ENCODE measurements at places on chromosomes 7 and 10. TPM values are rescaled to one million over a fixed set of nuclear protein-coding genes. Genes with fewer than 3 reads are reported as not detected.

CREB3L2 gene
- total RNA-seq, result 96.7 TPM

CHPF2 gene
- total RNA-seq, result 85.3 TPM

FAM241B gene
- 2.4 TPM for total RNA-seq

SCIN gene
- 0.49 TPM for total RNA-seq

TMEM273 gene
- total RNA-seq, result 9.6 TPM

CD36 gene
- total RNA-seq, result 68.6 TPM

ZDHHC4 gene
- total RNA-seq, result 101 TPM

OR9A2 gene
- total RNA-seq, result not detected

ITPRID1 gene
- not detected for total RNA-seq

GHRHR gene
- not detected for total RNA-seq

LIPF gene
- total RNA-seq, result not detected

PGAM1 gene
- total RNA-seq, result 199 TPM

CYP3A4 gene
- not detected for total RNA-seq

SPDYE9 gene
- total RNA-seq, result not detected

NOLC1 gene
- total RNA-seq, result 34.1 TPM

EPDR1 gene
- 59.3 TPM for total RNA-seq

- H3K36me3 ChIP-seq, result no peaks in the 10 kb centered on the region
- DNase-seq, result no peak
- H3K4me1 ChIP-seq, result peaks cover 8% of the 10 kb centered on the region
- H3K4me3 ChIP-seq, result peak within 1 kb of the TSS; percentile 97
- no peaks in the 10 kb centered on the region for H3K27me3 ChIP-seq
- H3K27ac ChIP-seq, result peak within 1 kb of the TSS; percentile 70
Measured at GRCh38 chr10:133379152-133379800, at the start of gene PAOX. Gene PAOX, plus strand, starts transcription at chr10:133379262. Its CDS starts 55 bp downstream, at chr10:133379317.

GRCh38 chr10:84191106-84191505, 3.2 kb upstream of the CDHR1 start:
- DNase-seq, result no peak
- H3K36me3 ChIP-seq, result no peaks in the 10 kb centered on the region
- H3K4me3 ChIP-seq, result no peak overlapping the region
- H3K27ac ChIP-seq, result no peak overlapping the region
- H3K27me3 ChIP-seq, result no peaks in the 10 kb centered on the region

GRCh38 chr7:41817386-41817785, 114.5 kb upstream of the INHBA start:
- H3K4me1 ChIP-seq, result peaks cover 4% of the 10 kb centered on the region
- H3K27ac ChIP-seq, result no peak overlapping the region
- no peaks in the 10 kb centered on the region for H3K36me3 ChIP-seq
- H3K27me3 ChIP-seq, result no peaks in the 10 kb centered on the region
- no peak for DNase-seq

DNA sequence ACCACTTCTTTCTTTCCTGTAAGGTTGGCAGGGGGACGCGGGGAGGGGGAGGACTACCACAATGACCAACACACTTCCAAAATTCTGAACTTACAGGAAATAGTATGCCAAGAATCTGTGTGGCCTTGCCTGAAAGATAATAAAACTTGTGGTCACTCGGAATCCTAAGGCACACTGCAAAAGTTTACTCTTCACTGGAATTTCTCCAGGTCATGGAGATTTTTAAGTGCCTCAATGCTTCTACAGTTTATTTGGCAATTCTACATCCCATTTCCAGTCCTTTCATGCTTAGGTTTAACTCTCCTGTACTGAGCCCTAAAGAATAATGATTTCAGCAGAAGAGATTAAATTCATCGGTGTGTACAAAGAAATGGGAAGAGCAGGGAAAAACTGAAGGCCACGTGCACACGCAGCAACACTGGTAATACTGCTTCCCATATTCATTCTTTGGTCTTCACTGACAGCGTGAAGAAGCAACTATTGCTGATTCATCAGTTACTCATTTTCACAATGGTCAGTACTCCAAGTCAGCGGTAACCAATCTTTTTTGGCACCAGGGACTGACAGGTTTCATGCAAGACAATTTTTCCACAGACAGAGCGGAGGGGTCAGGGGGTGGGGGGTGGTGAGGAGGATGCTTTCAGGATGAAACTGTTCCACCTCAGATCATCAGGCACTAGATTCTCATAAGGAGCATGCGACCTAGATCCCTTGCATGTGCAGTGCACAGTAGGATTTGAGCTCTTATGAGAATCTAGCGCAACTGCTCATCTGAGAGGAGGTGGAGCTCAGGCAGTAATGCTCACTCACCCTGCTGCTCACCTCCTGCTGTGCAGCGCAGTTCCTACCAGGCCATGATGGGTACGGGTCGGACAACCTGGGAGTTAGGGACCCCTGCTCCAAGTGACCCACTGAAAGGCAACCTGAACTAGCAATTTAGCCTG, 9.8 kb downstream of the LARP4B start:
- no peaks in the 10 kb centered on the region for H3K4me1 ChIP-seq
- no peak overlapping the region for H3K4me3 ChIP-seq
- H3K27ac ChIP-seq, result no peak overlapping the region
- no peaks in the 10 kb centered on the region for H3K36me3 ChIP-seq

- H3K36me3 ChIP-seq, result no peaks in the 10 kb centered on the region
- peaks cover 8% of the 10 kb centered on the region for H3K4me1 ChIP-seq
- no peak overlapping the region for H3K4me3 ChIP-seq
- no peak for DNase-seq
- H3K27ac ChIP-seq, result peak overlapping the region; percentile 27
Measured at GRCh38 chr10:51915031-51915542, 215.7 kb upstream of the CSTF2T start.

DNA sequence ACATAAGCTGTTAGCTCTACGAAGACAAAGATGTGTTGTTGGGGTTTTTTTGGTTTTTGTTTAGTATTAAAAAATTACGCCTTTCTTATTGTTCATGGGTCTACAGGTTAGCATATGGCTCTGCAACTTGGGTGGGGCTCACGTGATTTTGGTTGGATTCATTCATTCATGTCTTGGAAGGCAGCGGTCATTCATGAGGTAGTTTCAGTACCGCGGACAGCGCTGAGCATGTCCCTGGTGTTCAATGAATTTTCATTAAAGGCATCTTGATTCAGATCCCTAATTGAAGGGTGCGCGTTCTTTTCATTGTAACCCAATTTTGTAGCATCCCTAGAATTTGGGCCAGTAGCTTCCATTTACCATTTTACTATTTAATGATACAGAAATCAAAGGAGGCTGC, 42.9 kb upstream of the TCERG1L start:
- H3K4me1 ChIP-seq, result no peaks in the 10 kb centered on the region
- no peaks in the 10 kb centered on the region for H3K27me3 ChIP-seq
- DNase-seq, result no peak
- no peaks in the 10 kb centered on the region for H3K36me3 ChIP-seq

DNA sequence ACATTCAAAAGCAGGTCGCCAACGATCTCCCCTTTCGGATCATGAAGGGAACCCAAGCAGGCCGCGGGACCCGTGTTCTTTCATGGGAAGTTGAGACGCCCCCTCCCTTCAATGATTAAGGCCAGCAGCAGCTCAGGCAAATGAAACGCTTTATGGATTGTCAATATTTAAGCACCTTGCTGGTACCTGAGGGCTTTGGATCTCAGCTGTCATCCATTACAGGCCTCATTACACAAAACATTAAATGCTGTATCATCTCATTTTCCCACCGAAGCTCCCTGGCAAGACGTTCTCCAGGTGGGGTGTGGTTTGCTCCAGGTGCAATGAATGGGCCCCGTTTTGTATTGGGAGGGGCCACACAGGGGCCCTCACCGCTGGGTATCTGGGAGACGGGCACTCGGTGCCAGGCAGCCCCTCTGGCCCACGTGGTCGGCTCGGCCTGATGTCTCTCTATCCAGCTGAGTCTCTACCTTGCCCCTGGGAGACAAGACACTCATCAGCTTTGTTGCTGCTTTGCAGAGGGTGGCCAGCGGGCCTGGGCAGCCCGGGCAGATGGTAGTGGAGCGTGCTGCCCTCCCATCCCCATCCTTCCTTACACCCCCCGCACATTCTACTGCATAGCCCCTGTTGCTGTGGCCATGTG, 456.1 kb upstream of the FOXK1 start:
- no peaks in the 10 kb centered on the region for H3K4me1 ChIP-seq
- H3K27me3 ChIP-seq, result no peaks in the 10 kb centered on the region
- no peak for DNase-seq
- H3K4me3 ChIP-seq, result no peak overlapping the region

DNA sequence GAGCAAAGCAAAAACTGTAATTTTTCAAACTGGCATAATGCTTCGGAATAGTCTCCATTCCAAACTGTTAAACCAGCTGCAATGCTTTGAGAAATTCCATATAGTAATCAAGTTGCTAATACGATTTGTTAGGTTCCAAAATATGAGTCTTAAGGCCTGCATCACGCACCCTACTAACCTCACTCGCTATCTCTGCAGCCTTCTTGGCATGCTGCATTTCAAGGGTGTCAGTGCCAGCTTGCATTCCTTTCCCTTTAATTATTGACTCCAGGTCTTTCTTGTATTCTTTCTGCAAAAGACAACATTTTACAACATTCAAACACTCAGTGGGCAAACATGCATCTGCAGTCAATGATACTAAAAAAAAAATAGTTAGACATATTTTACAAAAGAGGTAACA, 61.8 kb downstream of the NEBL start:
- H3K27ac ChIP-seq, result no peak overlapping the region
- no peak for DNase-seq
- H3K27me3 ChIP-seq, result no peaks in the 10 kb centered on the region
- H3K36me3 ChIP-seq, result no peaks in the 10 kb centered on the region
- H3K4me3 ChIP-seq, result no peak overlapping the region

- no peak for DNase-seq
- H3K36me3 ChIP-seq, result no peaks in the 10 kb centered on the region
- no peak overlapping the region for H3K4me3 ChIP-seq
- no peaks in the 10 kb centered on the region for H3K27me3 ChIP-seq
- H3K27ac ChIP-seq, result no peak overlapping the region
- H3K4me1 ChIP-seq, result no peaks in the 10 kb centered on the region
Measured at GRCh38 chr7:124688991-124689390, 76.6 kb downstream of the GPR37 start.

DNA sequence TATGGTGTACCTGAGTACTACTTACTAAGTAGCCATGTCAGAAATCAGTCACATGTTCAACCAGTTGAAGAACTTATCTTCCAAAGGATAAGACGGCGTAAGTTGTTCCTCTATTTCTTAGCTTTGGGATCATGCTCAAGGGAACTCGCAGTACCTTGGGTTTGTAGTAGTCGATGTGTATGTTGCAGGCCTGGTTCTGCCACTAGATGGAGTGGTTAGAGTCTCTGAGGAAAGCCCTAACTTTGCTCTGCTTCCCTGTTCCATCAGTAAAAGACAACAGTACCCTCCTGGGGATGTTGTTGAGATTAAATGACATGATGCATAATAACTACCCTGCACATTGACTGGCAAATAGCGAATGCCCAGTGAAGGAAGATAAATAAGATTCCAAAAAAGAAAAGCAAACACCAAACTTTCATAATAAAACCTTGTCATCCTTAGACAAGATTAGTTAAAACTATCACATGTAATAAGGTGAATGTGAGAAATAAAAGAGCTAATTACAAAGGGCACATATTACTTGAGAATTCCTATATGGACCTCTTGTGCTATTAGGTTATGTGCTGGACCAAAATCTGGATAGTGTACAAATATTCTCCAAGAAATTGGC, 165.9 kb downstream of the ABCA13 start:
- no peak overlapping the region for H3K27ac ChIP-seq
- H3K36me3 ChIP-seq, result no peaks in the 10 kb centered on the region
- no peak for DNase-seq

GRCh38 chr10:70622981-70623844, 20.7 kb upstream of the PRF1 start:
- no peaks in the 10 kb centered on the region for H3K4me1 ChIP-seq
- DNase-seq, result no peak
- H3K36me3 ChIP-seq, result no peaks in the 10 kb centered on the region
- no peak overlapping the region for H3K27ac ChIP-seq
- H3K27me3 ChIP-seq, result no peaks in the 10 kb centered on the region

- DNase-seq, result no peak
- H3K27ac ChIP-seq, result no peak overlapping the region
- no peak overlapping the region for H3K4me3 ChIP-seq
- H3K27me3 ChIP-seq, result no peaks in the 10 kb centered on the region
- H3K4me1 ChIP-seq, result no peaks in the 10 kb centered on the region
Measured at GRCh38 chr10:100625816-100626215, 90.1 kb downstream of the HIF1AN start.

DNA sequence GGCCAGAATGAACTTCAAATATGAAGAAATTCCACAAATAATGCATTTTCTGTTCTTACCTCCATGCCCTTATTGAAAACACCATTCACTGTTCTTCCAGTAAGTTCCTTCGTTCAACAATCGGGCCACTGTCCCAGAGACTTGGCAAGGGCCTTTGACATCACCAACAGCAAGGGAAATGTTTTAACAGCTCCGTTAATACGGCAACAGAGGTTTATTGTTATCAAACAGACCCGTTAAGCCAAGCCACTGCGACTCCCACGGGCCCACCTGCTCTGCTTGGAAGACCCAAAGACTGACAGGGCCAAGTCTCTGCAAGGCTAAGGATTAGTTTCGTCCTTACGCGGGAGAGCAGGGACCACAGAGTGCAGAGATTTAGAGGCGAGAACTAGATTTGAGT, 43.4 kb upstream of the LYZL1 start:
- DNase-seq, result no peak
- H3K27me3 ChIP-seq, result no peaks in the 10 kb centered on the region
- H3K4me1 ChIP-seq, result no peaks in the 10 kb centered on the region
- H3K36me3 ChIP-seq, result no peaks in the 10 kb centered on the region
- no peak overlapping the region for H3K27ac ChIP-seq

- no peaks in the 10 kb centered on the region for H3K4me1 ChIP-seq
- no peaks in the 10 kb centered on the region for H3K27me3 ChIP-seq
- peaks cover 5% of the 10 kb centered on the region for H3K36me3 ChIP-seq
- no peak overlapping the region for H3K4me3 ChIP-seq
Measured at GRCh38 chr7:120961638-120962173, 11.1 kb downstream of the ING3 start.

GRCh38 chr10:89301232-89301631, 614 bp upstream of the IFIT2 start:
- H3K36me3 ChIP-seq, result no peaks in the 10 kb centered on the region
- no peaks in the 10 kb centered on the region for H3K27me3 ChIP-seq
- H3K27ac ChIP-seq, result peak overlapping the region; percentile 90
- peaks cover 23% of the 10 kb centered on the region for H3K4me1 ChIP-seq

GRCh38 chr10:52805414-52806285, 33.1 kb upstream of the MBL2 start:
- no peaks in the 10 kb centered on the region for H3K27me3 ChIP-seq
- H3K36me3 ChIP-seq, result no peaks in the 10 kb centered on the region
- no peaks in the 10 kb centered on the region for H3K4me1 ChIP-seq

DNA sequence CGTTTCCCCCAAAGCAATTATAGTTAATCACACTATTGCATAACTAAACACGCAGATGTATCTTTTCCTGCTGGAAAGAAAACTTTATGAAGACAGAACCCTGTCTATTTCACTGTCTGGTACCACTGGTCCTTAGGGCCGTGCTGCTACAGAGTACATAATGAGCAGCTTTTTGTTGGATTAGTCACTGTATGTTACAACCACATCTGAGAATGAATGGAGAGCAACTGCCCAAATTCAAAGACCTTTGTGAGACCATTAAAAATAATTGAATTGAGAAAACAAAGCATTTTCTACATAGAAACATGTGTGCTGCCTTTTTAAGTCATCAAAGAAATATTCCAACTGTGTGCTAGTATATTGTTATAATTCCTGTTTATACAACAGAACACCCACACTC, 111.3 kb upstream of the SORCS1 start:
- no peaks in the 10 kb centered on the region for H3K4me1 ChIP-seq
- DNase-seq, result no peak

Measured in thoracic aorta (tissue), 2 donors.